ENCODE measurements at places on chromosomes 1 and 21.

GRCh38 chr1:218164930-218165700, 120.0 kb upstream of the RRP15 start:
- DNase-seq: peak; percentile 28

GRCh38 chr21:25809013-25809412, 74.2 kb downstream of the GABPA start:
- DNase-seq: no peak

- DNase-seq: no peak
Observed at GRCh38 chr1:31405578-31406245, 7.3 kb upstream of the SERINC2 start.

GRCh38 chr1:105102371-105102770, 1352.7 kb downstream of the AMY1C start:
- no peak for DNase-seq

DNA sequence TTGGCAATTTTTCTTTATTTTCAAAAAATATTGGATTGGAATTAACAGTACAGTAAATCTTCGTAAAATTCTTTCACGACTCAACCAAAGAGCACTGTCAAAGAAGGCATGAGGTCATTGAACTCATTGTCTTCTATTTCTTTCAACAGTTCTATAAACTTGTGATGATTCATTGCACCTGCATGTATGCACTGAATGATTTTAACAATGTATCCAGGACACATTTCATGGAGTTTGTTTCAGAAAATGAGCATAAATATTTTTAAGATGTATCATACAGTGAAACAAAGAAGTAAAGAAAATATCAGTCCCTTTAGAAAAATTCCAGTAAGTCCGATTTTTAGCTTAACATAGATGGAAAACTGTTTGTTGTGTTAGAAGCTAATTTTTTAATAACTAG, 33.6 kb upstream of the CD34 start:
- DNase-seq: no peak

GRCh38 chr21:36207577-36208320, 51.1 kb downstream of the DOP1B start:
- DNase-seq: no peak

DNA sequence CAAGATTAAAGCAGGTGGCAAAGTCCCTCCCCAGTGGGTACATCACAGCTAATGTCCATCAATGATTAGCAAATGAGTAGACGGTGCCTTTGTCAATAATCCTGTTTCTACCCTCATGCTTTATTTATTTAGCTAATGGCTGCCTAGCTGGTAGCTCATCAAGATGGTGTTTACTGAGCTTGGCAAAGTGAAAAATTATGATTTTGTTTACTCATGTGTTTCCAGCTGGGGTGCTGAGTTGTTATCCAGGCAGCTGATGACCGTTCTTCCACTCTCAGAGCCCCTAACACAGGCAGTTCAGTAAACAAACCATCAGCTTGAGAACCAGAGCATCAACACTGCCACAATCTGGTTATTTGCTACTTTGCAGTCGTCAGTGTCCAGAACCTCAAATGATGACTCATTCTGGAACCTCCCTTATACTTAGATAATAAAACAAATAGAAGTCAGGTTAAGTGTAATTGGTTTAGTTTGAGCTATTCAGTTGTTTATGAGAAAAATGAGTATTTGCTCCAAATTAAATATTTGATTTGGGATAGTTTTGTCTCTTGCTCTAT, 163.9 kb downstream of the ST6GALNAC5 start:
- DNase-seq: no peak

- DNase-seq: no peak
Observed at GRCh38 chr1:90475631-90476030, 241.5 kb downstream of the BARHL2 start.

- no peak for DNase-seq
Observed at GRCh38 chr1:52460694-52461093, 56.3 kb downstream of the PRPF38A start.

DNA sequence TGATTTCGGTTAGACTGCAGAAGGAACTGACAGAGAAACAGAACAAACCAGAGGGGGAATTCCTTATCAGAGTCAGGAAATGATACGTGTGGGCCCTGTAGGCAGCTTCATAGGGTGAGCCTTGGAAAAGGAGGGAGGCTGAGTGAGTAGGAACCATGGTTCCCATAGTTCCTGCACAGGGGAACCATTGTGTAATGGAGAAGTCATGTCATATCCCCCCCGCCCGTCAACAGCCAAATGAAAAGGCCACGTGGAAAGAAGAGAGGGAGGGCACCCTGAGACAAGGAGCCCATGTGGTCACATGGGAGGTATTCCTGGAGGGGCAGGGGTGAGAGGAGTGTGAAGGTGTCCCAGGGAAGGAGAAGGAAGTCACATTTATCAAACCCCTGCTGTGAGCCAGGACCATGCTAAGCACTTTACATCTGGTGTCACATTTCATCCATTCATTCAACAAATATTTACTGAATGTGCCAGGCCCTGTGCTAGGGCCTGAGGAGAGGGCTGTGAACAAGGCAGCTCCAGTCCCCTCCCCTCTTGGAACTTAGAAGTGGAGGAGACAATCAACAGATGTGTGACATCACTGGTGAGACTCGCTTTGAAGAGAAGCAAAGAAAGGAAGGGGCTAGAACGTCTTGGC, 15.7 kb upstream of the FGR start:
- DNase-seq: no peak

- no peak for DNase-seq
Observed at GRCh38 chr1:180198196-180198595, 31.9 kb upstream of the LHX4 start.

DNA sequence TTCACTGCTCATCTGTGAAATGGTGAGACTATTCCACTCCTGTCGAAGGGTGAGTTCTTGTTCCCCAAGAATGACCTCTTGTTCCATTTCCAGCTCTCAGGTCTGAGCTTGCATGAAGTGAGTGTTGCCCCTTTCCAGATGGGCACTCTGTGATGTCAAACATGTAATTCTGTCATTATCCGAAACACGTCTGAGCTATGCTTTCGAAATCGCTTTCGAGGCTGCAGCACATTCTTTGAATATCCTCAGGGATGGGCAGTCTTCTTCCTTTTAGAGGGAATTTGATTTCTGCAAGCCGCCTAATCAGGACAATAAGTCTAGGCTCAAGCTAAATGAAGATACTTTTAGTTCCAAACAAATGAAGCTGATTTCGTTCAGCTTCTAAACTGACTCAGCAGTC, 15.1 kb downstream of the NFASC start:
- DNase-seq: no peak

GRCh38 chr1:167633258-167633944, 3.4 kb downstream of the RCSD1 start:
- DNase-seq: no peak

DNA sequence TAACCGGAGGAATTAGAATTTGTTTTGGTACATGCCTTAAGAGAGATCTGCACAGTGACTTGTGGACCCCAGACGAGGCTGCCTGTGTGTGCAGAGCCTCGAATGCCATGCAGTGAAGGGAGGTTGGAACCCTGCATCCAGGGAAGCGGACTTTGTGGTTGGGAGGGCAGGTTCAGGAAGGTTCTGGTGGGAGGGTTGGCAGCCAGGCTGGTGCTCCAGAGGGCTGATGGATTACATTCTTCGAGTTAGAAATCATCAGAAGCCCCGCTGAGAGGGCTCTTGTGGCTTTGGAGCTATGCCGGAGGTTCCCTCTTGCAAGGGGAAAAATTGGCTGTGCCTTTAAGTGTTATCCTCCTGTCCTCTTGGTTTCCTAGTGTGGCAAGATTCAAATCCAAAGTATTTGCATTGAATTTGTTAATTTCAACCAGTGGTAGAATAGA, 21.1 kb downstream of the ROR1 start:
- no peak for DNase-seq

DNA sequence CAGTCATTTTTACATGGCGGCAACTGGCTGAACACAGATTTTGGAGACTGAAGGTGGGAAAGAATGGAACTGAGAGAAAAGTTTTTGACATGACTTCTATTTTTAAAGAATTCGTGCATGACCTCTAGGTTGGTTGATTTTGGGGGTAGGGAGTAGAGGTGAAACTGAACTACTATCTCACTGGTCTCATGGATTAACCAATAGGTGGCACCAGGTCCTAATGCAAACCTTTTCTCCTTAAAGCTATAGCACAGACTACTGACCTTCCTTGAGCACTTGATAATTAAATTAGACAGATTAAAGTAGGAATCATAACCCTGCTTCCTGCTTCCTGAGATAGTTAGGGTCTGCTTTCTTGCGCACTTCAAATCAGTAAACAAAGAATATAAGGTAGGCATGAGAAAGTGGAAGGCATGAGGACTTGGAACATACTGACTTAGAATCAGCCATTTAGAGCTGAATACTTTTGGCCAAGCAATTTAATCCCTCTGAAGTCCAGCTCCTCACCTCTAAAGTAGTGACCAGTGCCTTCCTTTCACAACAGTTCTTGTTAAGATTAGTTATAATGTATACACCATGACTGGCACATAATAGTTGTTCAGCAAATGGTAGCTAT, 206.0 kb downstream of the CENPF start:
- no peak for DNase-seq
